A549 (cell line): ENCODE measurements at places on chromosomes 3 and 15.

- peak; percentile 95 for DNase-seq
These were observed 111.6 kb downstream of the RAB11A start for GRCh38 chr15:65980824-65981456.

DNA sequence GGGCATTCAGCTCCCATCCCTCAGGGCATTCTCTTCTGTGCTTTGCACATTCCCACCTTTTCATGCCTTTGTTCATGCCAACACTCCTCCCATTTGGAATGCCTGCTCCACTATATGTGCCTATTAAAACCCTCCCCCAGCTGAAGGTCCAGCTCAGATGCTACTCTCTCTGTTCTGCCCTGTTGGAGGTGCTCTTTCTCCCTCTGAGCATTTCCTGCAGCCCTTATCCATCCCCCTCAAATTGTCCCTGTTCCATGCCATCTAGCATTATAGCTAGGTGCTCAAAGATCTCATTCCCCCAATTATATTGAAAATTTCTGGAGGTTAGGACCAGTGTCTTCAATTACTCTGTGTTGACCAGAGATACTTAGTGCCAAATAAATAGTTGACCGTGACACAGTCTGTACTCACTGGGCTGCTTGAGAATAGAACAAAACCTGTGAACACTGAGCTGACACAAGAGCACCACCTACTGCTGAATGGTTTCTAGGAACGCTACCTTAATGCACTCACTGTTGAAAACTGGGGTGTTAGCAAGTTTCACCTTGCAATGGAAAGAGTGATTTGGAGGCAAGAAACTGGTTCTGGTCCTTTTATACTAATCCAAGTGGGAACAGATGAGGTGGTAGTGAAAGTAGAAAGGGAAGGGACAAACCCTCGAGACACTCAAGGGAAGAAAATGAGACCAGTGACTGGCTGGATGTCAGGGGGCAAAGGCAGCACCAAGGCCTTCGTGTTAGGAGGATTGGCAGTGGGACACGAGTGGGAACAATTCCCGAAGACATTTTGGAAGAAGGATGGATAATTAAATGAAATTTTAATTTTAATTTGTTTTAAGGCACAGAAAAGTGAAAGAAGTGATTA is 289.8 kb upstream of the ROPN1 start:
- DNase-seq, result peak; percentile 43

DNA sequence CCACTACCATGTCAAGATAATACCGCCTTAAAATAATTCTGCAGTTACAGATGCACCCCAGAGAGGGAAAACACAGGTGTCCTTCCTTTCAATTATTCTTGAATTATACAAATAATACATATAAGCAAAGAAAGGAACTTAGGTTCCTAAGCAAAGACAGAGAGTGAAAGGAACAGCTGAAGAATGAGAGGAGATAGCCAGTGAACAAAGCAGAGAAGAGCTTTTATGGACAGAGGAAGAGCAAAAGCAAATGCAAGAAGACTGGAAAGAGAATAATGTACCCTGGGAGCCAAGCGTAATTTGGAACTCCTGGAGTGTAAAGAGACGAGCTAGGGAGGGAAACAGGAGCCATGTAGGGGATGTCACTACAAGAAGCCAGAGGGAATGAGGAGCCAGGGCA is 21.7 kb downstream of the GPR176 start:
- no peak for DNase-seq

DNA sequence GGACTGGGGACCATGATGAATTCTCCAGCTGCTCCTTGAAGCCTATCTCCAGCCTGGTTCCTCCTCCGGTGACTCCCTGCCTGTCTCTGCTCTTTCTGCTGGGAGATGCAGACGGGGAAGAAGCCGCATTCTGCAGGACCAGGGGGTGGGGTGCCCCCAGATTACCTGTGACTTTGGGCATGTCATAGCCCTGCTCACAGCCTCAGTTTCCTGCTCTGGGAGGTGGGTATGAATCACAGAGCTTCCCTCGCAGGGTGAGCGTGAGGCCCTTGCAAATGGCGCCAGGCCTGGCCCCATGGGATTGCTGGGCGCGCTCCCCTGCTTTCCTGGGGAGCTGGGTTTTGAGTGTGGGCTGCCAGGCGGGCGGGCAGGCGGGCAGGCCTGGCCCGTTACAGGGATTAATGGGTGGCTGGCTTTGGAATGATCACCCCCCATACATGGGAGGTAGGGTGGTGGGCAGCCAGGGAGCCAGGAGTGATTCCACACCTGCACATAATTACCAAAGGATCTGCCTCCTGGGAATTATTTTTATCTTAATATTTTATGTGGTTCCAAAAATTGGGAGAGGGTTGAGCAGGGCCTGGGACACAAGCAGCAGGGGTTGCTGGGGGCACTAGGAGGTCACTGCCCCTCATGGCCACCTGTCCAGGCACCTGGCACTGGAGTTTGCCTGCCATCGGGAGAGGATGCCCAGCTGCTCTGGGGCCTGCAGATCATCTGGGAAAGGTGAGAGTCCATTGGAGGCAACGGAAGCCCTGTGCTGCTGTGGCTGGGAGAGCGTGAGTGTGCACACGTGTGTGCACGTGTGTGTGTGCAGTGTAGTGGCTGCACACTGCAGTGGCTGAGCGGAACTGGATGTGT is 106.8 kb downstream of the WNT7A start:
- no peak for DNase-seq

DNA sequence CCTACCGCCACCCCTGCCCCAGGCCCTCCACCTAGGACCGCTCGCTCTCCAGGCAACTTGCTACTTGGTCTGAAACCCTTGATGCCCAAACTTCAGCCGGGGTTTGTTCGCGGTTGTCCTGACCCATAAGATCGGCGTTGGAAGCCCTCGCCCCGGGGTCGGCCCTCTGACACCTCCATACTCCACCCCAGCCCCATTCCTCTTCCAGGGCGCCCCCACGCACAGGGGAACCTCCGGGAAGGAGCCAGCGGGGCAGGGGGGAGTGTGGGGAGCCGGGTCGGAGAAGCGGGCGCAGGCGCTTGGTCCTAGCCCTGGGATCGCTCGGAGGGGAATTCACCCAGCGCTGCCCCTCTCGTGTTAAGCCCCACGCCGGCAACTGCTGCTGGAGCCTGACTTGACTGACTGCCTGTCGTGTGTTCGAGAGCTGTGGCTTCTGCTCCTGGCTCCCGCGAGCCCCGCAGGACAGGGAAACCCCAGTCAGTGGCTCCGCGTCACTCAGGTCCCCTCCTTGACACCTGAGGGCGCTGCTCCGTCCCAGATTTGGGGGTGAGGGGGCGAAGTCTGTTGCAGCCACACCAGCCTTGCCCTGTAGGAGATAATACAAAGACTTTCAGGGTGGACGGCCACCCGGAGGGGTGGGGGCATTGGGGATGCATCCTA is 675 bp downstream of the RYR3 start:
- no peak for DNase-seq

- DNase-seq, result no peak
These were observed 6.4 kb downstream of the MYL3 start for GRCh38 chr3:46856576-46857471.

DNA sequence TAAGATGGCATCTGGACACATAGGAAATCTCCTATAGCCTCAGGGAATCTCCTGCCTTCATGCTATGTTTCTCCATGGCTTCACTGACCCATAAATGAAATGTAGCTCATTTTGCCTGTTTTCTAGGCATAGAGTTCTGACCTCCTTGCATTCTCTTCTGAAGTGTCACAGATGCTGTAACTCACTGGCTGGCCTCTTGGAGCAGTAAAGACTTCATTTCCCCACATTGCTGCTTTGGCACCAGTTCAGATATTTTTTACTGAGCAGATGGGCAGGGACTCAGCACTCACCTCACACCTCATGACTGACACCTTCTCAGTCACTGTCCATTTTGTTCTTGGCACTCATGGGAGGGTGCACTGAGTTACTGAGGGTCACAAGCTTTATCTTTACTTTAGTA is 286.7 kb upstream of the TGFBR2 start:
- DNase-seq, result peak; percentile 14

- no peak for DNase-seq
These were observed 28.2 kb downstream of the PIK3CB start for GRCh38 chr3:138806376-138807080.

DNA sequence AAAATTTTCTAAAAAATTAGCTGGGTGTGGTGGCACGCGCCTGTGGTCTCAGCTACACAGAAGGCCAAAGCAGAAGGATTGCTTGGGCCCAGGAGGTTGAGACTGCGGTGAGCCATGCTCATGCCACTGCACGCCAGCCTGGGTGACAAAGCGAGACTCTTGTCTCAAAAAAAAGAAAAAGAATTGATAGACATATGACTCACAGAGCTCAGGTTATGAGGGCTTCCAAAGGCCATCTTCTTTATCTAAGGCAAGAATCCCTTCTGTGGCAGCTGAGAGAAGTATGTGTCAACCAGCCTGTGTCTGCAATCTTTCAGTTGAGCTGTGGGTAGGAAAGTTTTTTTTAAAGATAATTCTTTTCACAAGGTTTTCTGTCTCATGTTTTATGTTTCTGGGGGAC is 53.9 kb downstream of the MRPS25 start:
- DNase-seq, result no peak

- no peak for DNase-seq
These were observed 474.4 kb downstream of the NTRK3 start for GRCh38 chr15:87781959-87782625.

DNA sequence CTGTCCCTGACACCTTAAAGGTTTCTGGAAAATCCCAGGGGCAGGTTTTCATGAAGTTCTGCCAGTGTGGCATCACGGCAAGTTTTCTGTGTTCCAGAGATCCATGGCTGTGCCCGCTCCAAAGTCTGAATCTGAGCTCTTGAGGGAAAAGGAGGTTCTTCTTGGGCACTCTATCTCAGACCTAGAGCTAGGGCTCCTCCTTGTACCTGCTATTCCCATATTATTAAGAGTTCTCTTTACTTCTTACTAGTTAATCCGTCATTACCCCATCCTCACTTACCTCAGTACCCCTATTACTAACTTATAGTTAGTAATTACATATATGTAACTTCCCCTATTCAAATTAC is 5.9 kb upstream of the TRA2B start:
- DNase-seq, result no peak

- DNase-seq, result no peak
These were observed 571.9 kb upstream of the ZNF385D start for GRCh38 chr3:22322861-22323260.

DNA sequence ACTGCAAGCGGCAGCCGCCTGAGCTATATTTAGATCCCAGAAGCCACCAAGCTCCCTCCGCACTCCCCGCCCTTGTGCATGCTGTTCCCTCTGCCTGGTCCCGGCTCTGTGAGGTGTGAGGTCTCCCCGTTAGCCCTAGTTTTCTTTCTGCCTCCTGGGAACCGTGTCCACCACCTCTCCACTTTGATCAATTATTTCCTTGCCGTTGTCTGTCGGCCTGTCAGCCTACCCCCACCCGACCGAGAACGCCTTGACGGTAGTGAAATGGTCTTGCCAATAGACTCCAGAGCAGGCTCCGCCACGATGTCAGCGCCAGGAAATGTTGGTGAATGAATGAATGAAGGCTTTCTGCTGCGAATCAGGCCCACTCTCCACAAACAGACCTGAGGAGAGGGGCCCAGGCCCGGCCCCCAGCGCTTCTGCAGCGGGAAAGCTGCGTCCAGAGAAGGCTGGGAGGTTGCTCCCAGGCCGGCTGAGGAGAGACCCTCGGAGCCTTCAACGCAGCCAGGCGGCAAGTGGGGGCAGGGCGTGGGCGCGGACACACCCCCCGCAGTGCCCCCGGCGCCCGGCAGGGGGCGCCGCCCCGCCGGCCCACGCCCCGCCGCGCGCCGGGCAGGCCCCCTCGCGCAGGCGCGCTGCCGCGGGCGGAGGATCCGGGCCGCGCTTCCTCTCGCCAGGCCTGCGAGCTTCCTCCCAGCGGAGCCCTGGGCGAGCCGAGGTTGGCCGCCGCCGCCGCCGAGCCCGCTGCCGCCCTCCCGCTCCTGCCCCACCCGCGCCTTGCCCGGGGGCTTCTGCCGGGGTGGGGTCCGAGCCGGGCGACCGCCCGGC is at the start of gene CSK:
CSK (plus strand) TSS at position 650 of the 828 bp plus-strand sequence. CDS start 16,218 bp downstream, outside the sequence.
- peak; percentile 86 for DNase-seq

DNA sequence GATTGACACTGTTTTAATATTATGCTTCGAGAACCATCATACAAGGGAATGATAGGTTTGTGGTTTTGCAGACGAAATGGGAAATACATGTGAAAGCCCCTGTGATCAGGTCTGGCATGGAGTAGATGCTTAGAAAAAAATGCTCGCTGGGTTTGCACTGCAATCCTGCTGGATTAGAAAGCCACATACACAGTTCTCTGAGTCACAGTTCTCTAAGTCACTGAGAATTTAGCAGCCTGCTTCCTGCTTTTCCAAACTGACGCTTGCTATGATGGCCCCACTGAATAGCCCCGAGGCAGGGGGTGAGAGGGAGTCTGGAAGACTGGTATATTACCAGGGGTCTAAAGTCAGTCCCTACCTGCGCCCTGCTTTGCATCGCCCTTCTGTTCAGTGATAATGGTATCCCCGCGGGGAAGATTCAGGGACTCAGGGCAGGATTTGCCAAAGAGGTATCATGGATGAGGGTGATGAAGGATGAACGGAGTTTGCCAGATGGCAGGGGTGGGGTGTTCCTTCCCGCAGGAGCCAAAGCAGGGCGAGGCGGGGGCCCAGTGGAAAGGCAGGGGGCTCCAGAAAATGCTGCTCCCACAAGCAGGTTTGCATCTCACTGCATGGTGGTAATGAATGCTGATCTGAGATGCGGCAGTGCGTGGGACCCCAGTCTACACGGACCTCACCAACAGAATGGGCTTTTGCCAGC is 82.3 kb downstream of the IQSEC1 start:
- DNase-seq, result no peak

GRCh38 chr15:75753145-75753544 is 40.5 kb upstream of the CSPG4 start:
- no peak for DNase-seq

DNA sequence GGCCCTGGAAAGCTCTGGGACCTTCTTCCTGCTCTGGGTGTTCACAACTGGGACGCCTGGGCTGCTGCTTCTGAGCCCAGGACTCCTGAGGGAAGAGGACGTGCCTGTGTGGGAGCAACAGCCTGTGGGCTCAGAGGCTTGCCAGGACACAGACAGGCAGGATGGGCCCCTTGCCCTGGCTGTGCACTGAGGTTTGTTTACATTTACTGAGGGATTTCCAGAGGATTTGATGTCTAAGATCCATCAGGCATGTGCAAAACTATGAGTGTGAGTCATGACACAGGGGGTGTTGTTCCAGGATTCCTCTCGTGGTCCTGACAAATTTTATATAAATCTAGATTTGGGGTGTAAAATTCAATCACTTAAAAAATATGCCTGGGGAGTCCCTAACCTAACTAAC is 10.6 kb downstream of the CCR9 start:
- DNase-seq, result no peak

DNA sequence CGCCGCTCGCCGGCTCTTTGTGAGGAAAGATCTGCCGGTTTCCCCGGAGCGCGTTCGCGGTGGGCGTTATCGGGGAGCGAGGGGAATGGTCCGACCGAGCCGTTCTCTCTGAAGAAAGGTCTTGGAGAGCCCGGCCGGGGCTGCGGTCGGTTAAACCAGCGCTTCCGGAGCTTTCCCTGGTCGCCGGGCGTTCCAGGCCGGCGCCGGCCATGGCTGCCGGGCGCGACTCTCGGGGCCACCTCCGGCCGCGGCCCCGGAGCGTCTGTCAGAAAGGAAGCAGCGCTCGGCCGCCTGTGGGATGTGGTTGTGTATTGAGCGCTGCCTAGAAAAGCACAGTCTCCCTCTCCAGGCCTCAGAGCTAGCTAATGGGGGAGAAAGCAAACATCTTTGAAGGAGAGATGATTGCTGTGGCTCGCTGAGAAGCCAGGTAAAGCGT is 731 bp downstream of the FYTTD1 start:
- DNase-seq, result peak; percentile 55

GRCh38 chr15:77817434-77817833 is 184.7 kb upstream of the LINGO1 start:
- no peak for DNase-seq
